ENCODE measurements at places on chromosomes 7 and 10. TPM values are rescaled to one million over a fixed set of nuclear protein-coding genes. Genes with fewer than 3 reads are reported as not detected.

DNA sequence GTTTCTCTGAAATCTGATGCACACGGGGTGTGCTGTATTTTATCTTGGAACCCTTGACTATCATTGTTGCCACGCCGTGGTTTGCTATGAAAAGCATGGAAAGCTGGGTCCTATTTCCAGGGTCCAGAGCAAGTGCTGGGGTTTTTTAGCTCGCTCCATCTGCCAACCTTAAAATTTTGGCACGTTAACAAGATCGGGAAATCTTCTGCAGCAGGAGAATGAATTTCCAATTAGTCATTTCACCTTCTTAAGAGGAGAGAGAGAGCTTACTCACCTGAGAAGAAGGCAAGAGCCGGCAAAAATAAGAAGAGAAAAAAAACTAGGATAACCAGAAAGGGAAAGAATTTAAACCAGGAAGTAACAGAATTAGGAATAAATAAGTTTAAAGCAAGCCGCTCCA lies 223.6 kb upstream of the CELF2 start:
- H3K27me3 ChIP-seq: no peaks in the 10 kb centered on the region
- no peak overlapping the region for H3K27ac ChIP-seq
- DNase-seq: no peak
- H3K4me1 ChIP-seq: peaks cover 13% of the 10 kb centered on the region

GRCh38 chr7:6250364-6250833 lies 22.0 kb downstream of the CYTH3 start:
- H3K27me3 ChIP-seq: no peaks in the 10 kb centered on the region
- H3K27ac ChIP-seq: no peak overlapping the region
- H3K4me1 ChIP-seq: no peaks in the 10 kb centered on the region
- no peak overlapping the region for H3K4me3 ChIP-seq
- H3K36me3 ChIP-seq: no peaks in the 10 kb centered on the region

- no peak overlapping the region for H3K27ac ChIP-seq
- no peak for DNase-seq
- no peak overlapping the region for H3K4me3 ChIP-seq
- H3K4me1 ChIP-seq: no peaks in the 10 kb centered on the region
Observed at GRCh38 chr10:106557053-106557452, 607.5 kb downstream of the SORCS1 start.

DNA sequence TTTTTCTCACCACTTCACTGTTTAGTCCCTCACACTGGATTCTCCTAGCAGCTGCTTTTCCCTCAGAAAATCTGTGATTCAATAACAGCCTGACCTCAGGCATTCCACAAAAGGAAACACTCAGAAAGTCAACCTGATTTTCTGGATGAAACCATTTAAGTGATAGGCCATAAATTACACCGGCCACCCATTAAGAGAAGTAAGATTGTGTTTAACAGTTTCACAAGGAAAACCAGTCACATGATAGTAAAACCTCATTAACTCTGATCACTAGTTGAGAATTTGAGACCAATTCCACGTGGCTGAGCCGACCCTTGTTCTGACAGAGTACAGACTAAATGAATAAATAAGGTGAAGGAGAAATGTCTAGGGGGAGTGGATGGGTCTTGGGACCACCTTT lies 7.7 kb downstream of the GRM8 start:
- H3K27ac ChIP-seq: no peak overlapping the region
- H3K36me3 ChIP-seq: no peaks in the 10 kb centered on the region
- no peaks in the 10 kb centered on the region for H3K4me1 ChIP-seq
- no peak for DNase-seq

- peaks cover 10% of the 10 kb centered on the region for H3K36me3 ChIP-seq
- H3K4me3 ChIP-seq: peak overlapping the region; percentile 95
- H3K27ac ChIP-seq: peak overlapping the region; percentile 67
Observed at GRCh38 chr10:125156739-125157480, 3.5 kb downstream of the CTBP2 start.

DNA sequence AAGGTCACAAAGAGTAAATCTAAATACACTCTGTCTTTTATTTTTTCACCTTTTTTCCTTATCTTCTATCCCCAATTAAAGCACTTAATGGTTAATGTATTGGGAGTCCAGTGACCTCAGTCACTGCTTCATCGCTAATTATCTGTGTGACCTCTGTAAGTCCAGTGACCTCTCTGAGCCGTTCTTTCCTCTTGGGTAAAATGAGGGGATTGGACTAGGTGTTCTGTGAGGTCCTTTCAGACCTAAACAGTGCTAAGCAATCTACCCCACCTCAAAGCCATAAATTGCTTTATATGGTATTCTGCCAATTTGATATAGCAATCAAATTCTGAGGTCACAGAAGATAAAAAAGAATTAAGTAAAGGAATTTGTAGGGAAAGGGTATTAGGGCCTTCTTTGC lies 3.9 kb upstream of the SFMBT2 start:
- H3K4me3 ChIP-seq: no peak overlapping the region
- no peaks in the 10 kb centered on the region for H3K4me1 ChIP-seq
- 0 out of 2 replicates have a peak, but pooled peaks cover 4% of the 10 kb centered on the region for H3K36me3 ChIP-seq
- no peak for DNase-seq
- no peak overlapping the region for H3K27ac ChIP-seq
- H3K27me3 ChIP-seq: peaks cover 16% of the 10 kb centered on the region

GRCh38 chr10:72574636-72575035 lies 51.2 kb downstream of the MICU1 start:
- H3K4me1 ChIP-seq: no peaks in the 10 kb centered on the region
- no peak overlapping the region for H3K4me3 ChIP-seq
- H3K27me3 ChIP-seq: no peaks in the 10 kb centered on the region
- no peaks in the 10 kb centered on the region for H3K36me3 ChIP-seq
- H3K27ac ChIP-seq: no peak overlapping the region

GRCh38 chr10:15015451-15015850 lies 28.3 kb upstream of the OLAH start:
- H3K27me3 ChIP-seq: no peaks in the 10 kb centered on the region
- no peaks in the 10 kb centered on the region for H3K36me3 ChIP-seq
- DNase-seq: no peak
- H3K4me1 ChIP-seq: no peaks in the 10 kb centered on the region
- H3K27ac ChIP-seq: no peak overlapping the region

DNA sequence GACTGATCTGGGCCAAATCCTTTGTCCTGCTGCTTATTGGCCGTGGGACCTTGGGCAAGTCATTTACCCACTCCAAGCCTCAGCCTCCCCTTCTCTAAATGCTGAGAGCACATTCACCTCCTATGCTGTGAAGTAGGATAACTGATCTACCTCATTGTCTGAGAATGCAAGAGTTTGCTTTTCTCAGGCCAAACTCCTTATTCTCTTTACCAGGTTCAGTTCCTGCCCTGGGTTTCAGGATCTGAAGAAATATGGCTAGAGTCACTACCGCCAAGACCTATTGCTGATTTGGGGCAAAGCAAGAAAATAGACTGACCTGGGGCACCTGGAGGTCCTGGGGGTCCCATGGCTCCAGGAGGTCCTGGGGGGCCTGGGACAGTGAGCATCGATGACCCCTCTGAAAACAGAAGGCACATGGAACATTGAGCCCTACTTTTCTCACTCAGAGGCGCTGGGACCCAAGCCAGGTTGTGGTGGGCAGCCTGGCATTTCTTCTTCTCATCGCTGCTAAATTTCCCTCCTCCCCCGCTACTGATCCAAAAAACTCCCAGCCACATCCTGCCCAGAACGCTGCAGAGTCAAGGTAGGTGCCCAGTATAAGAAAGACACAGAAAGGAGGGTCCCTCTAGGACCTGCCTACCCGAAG lies 42.4 kb downstream of the COL17A1 start:
- no peaks in the 10 kb centered on the region for H3K4me1 ChIP-seq
- no peaks in the 10 kb centered on the region for H3K36me3 ChIP-seq
- no peak overlapping the region for H3K4me3 ChIP-seq

- H3K27me3 ChIP-seq: no peaks in the 10 kb centered on the region
- no peaks in the 10 kb centered on the region for H3K4me1 ChIP-seq
- no peak overlapping the region for H3K27ac ChIP-seq
Observed at GRCh38 chr10:133279326-133280226, 2.9 kb upstream of the ADAM8 start.

DNA sequence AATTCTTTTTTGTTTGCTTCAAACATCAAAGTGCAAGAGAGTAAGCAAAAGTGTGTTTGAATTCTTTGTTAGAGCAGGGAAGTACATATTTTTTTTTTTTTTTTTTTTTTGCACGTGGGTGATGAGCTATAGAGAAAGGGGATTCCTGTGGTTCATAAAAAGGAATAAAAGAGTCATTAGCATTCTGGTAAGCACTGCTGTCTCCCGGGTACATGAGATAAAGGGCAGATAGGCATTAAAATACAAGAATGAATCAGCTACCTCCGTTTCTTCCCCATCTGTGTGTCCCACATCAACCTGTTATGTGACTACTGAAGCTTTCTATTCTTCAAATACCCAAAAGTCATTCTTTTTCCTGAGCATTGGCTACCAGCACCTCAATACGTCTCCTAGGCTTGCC lies 102.4 kb upstream of the SEMA3D start:
- no peaks in the 10 kb centered on the region for H3K27me3 ChIP-seq
- H3K4me3 ChIP-seq: no peak overlapping the region
- peaks cover 3% of the 10 kb centered on the region for H3K4me1 ChIP-seq
- no peak overlapping the region for H3K27ac ChIP-seq
- no peak for DNase-seq

GRCh38 chr7:22202141-22202540 lies 154.8 kb downstream of the RAPGEF5 start:
- no peak overlapping the region for H3K4me3 ChIP-seq
- DNase-seq: no peak
- H3K36me3 ChIP-seq: peaks cover 3% of the 10 kb centered on the region
- no peak overlapping the region for H3K27ac ChIP-seq
- no peaks in the 10 kb centered on the region for H3K27me3 ChIP-seq

GRCh38 chr7:105719919-105720318 lies 138.6 kb upstream of the EFCAB10 start:
- H3K27me3 ChIP-seq: no peaks in the 10 kb centered on the region
- H3K4me3 ChIP-seq: no peak overlapping the region
- peaks cover 7% of the 10 kb centered on the region for H3K4me1 ChIP-seq
- peaks cover 4% of the 10 kb centered on the region for H3K36me3 ChIP-seq
- DNase-seq: no peak

DNA sequence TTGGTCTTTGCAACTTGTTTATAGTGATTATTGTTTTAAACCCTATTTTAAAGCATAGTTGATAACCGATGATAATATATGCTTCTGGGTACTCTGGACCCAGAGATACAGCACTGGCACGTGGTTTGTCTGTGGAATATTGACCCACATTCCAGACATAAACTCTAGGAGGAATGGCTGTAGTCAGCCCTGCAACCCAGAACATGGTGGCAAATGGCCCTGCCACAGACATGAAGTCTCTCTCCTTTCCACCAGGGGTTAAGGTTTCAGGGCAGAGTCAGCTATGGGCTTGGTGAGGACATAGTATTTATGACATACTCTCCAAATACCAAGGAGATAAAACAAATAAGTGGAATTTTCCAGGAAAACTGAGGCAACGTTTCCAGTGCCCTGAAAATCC lies 83.6 kb downstream of the NAMPT start:
- no peak for DNase-seq
- no peaks in the 10 kb centered on the region for H3K36me3 ChIP-seq
- H3K4me1 ChIP-seq: no peaks in the 10 kb centered on the region

DNA sequence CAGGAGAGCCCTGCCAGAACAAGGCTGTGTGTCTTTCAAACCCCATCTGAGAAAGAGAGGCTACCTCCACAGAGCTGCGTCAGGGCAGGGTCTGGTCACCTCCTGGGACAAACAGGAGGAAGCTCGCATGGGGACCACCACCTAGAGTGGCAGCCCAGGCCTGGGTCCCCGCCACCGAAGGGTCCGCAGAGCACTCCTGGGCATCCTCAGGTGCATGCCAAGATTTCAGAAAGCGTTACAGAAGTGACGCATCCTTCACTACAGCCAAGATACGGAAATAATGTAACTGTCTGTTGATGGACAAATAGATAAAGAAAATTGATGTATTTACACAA lies 42.6 kb downstream of the GSDME start:
- peaks cover 8% of the 10 kb centered on the region for H3K36me3 ChIP-seq
- no peak for DNase-seq
- H3K27me3 ChIP-seq: no peaks in the 10 kb centered on the region

DNA sequence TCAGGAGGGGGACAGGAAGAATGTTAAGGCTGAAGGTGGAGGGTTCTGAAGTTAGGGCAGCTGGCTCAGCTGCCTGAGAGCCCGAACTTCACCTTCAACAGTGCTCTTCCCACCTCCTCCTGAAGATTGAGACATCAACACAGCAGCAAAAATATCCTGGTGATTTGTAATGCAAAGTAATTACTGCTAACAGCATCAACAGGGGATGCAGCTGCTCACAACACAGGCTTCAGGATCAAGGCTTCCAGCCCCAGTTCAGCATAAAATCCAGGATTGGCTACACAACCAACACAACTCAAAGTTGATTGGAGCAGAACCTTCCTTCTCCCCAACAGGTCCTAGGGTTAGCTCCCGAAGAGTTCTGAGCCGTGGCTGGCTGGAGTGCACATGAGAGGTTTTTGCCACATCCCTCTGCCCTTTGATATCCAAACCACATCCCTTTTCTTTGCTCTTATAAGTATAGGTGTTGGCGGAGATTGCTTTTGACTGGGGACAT lies 242.4 kb downstream of the KIAA1217 start:
- peak; percentile 40 for DNase-seq
- H3K27me3 ChIP-seq: no peaks in the 10 kb centered on the region
- H3K36me3 ChIP-seq: no peaks in the 10 kb centered on the region
- no peaks in the 10 kb centered on the region for H3K4me1 ChIP-seq

DNA sequence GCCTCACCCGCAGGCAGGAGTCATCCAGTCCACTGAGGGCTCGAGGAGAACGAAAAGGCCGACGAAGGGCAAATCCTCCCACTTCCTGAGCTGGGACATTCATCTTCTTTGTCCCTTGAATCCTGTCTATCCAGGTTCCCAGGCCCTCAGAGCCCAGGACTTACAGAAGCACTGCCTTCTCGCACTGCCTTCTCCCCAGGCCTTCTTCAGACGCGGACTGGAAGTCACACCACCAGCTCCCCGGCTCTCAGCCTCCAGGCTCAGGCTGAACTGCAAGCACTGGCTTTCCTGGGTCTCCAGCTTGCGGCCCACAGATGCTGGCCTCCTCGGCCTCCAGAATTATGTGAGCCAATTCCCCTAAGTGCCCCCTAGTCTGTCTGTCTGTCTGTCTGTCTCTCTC lies 6.4 kb upstream of the MMP21 start:
- no peak overlapping the region for H3K4me3 ChIP-seq
- DNase-seq: no peak
- H3K4me1 ChIP-seq: no peaks in the 10 kb centered on the region
- no peak overlapping the region for H3K27ac ChIP-seq
- no peaks in the 10 kb centered on the region for H3K36me3 ChIP-seq
- no peaks in the 10 kb centered on the region for H3K27me3 ChIP-seq

- H3K4me1 ChIP-seq: no peaks in the 10 kb centered on the region
- no peaks in the 10 kb centered on the region for H3K27me3 ChIP-seq
- H3K27ac ChIP-seq: no peak overlapping the region
- DNase-seq: no peak
Observed at GRCh38 chr10:12198156-12198555, 2.2 kb downstream of the CDC123 start.

Gene NRAP
- not detected for total RNA-seq

Gene ANKRD61
- not detected for total RNA-seq

Gene MPP7
- 6.9 TPM for total RNA-seq

Gene STEAP1B
- total RNA-seq: 3.2 TPM

Gene CCDC146
- total RNA-seq: 0.72 TPM
